ENCODE measurements at places on chromosomes 7 and 10.

GRCh38 chr7:136228171-136228570, 251.0 kb upstream of the MTPN start:
- no peak for DNase-seq

GRCh38 chr7:95491634-95492314, 6.0 kb downstream of the ASB4 start:
- no peak for DNase-seq

- no peak for DNase-seq
Observed at GRCh38 chr7:21293771-21294170, 134.1 kb upstream of the SP4 start.

- DNase-seq = peak; percentile 73
Observed at GRCh38 chr7:33107136-33108066, 1.8 kb downstream of the RP9 start.

DNA sequence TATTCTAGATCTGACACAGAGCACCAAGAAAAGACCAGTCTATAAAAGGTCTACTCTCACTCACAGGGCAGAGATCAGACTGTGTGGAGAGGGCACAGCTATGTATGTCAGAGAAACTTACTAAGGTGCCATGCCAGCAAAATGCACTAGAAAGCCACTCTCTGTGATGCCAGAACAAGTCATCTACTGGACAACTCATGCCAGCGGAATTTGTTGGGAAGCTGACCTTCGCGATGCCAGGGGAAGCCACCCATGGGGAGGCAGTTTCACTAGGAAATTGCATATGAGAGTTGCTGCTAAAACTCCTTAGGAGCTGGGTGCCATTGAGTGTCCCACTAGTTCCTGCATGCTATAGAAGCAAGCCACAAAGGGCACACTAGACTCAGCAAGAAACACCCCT, 58.5 kb downstream of the MICU1 start:
- DNase-seq = no peak

- no peak for DNase-seq
Observed at GRCh38 chr10:4526311-4526731, 299.7 kb upstream of the AKR1E2 start.

DNA sequence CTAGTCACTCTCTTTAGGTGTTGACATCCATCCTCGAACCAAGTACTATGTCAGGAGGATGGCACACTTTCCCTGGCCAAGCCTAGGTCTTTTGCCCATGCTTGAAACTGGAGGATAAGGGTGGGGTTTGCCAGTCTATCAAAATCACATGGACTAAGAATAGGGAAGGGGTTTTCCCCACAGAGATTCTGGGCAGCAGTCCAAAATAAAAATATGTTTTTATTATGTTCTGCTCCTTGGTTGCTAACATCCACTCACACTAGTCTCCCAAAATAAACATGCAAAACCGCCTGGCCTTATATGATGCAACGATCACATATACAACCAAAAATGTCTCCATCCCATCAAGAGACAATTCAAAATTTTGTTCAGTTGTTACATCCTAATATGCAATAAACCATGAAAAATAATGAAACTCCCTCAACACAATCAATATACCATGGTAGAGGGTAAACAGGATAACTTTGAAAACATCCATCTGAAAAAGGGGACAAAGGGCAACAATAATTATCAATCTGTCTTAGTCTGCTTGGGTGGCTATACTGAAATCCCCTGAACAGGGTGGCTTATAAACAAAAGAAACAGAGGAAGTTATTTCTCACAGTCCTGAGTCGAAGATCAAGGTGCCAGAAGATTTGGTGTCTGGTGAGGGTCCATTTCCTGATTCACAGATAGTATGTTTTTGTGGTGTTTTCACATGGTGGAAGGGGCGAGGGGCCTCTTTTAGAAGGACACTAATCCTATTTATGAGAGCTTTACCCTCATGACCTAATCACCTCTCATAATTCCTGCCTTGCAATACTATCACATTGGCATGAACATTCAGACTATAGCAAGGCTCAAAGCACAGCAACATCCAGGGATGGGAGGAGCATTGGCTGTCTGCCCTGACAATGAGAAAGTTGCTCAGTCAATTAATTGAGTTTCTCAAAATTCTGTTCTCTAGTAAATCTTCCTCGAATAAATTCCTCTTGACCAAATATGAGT, 159.3 kb downstream of the ETV1 start:
- peak; percentile 46 for DNase-seq

DNA sequence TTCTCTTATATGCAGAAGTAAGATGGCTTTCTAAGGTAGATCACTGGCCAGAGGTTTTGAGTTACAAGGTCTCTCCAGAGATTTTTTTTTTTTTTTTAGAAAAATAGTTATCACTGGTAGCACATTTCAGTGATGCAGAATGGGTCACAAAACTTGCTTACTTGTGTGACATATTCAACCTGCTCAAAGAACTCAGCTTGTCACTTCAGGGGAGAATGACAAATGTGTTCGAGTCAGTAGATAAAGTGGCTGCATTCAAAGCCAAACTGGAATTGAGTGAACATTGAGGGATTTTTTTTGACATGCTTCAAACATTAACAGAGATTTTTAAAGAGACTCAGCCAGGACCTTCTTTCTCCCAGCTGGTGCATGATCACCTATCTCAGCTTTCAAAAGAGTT, 33.4 kb downstream of the PHTF2 start:
- DNase-seq = no peak

GRCh38 chr10:69069090-69070042, 18.5 kb upstream of the SRGN start:
- DNase-seq = no peak

- no peak for DNase-seq
Observed at GRCh38 chr7:94173436-94173835, 169.3 kb upstream of the BET1 start.

DNA sequence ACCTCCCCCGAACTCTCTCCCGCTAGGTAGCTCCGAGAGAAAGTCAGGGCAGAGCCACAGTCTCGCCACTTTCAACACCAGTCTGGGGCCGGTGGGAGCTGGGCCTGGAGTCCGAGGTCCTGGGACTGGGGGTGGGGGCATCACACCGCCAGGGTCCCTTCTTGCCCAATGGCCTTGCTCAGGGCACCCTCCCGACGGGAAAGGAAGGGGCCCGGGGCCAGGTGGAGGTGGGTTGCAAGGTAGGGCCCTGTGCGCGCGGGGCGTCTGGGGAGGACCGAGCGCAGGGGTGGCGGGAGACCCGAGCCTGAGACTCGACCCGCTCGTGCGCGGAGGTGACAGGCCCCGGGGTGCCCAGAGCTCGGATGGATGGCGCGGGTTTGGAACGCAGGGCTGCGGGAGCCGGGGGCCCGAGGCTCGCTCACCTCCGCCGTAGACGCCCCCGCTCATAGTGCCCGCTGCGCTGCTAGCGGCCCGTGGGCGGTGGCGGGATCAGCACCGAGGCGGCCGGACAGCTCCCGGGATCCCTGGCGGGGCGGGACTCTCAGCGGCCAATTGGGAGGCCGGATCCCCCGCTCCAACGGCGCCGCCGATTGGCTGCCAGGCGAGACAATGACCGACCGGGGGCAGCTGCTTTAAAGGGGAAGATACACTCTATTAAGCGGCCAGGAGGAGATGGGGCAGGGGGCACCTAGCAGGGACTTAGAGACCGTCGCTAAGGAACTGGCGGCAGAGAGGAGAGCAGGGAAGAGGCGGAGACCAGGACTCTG, at the start of gene ACTL6B:
ACTL6B (minus strand) TSS at position 541 of the 767 bp plus-strand sequence; CDS start at position 447, 94 bp downstream.
- DNase-seq = peak; percentile 87

- peak; percentile 92 for DNase-seq
Observed at GRCh38 chr7:28922624-28923331, 35.4 kb downstream of the TRIL start.

GRCh38 chr7:31782411-31782991, 95.5 kb downstream of the PPP1R17 start:
- peak; percentile 60 for DNase-seq

- no peak for DNase-seq
Observed at GRCh38 chr10:5536486-5537081, 11.8 kb downstream of the CALML3 start.

GRCh38 chr7:150977382-150978125, 567 bp downstream of the KCNH2 start:
- DNase-seq = no peak

GRCh38 chr10:131785121-131785460, 115.7 kb upstream of the PPP2R2D start:
- DNase-seq = no peak

GRCh38 chr7:96887426-96887825, 117.9 kb upstream of the DLX6 start:
- no peak for DNase-seq

DNA sequence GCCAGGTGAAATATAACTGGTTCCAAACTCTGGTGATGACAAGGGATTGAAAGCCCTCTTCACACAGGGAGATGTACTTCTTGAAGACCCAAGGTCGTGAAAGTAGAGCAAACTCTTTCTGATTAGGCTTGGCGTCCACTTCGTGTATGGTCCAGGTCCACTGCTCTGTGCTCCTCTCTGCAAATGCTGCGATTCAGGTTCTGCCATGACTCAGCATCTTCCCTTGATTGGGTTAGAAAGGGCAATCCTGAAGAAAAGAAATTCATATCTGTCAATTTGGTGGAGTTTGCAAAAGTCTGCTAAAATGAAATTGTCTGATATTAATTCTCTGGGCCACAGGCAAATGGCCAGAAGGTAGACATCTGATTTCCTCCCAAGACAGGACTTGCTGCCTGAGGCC, 431.4 kb downstream of the ACTR3B start:
- DNase-seq = no peak

- DNase-seq = no peak
Observed at GRCh38 chr10:85537561-85537960, 829.0 kb downstream of the GRID1 start.

DNA sequence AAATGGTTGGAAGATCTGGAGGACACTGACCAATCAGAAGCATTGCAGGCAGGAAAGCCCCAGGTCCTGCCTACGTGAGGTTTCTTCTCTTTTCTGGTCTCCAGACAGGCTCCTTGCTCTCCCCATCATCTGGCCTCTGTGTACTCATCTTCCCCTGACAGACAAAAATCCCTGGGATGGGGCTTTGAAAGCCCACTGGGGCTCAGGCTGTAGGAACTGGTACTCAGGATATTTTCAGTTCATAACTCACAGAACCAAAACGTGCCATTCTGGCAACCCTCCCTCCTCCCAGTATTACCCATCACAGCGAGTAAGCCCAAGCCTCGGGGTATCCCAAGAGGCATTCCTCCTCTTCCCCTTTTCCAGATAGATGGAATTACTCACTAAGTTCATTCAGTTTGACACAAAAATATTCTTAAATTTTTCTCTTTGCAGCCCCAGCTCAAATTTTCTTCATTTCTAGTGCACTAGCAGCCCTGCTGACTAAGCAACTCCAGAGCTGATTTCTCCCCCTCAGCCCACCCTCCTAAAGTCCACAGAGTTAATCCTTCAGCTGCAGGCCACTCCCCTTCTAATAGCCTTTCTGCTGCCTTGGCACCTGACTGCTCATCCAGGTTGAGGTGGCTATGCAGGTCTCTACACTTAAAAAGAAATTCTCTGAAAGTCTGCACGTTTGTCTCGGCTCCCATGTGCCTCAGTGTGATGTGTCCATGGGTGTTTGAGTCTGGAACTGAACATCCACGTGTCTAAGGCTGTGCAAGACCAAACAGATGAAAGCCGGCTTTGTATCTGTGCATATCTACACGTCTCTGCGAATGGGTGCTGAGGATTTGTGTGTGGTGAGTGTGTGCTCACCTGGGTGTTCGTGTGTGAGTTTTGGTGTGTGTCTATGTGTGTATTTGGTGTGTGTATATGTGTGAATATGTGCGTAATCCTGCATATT, 331.4 kb downstream of the CCSER2 start:
- DNase-seq = no peak

DNA sequence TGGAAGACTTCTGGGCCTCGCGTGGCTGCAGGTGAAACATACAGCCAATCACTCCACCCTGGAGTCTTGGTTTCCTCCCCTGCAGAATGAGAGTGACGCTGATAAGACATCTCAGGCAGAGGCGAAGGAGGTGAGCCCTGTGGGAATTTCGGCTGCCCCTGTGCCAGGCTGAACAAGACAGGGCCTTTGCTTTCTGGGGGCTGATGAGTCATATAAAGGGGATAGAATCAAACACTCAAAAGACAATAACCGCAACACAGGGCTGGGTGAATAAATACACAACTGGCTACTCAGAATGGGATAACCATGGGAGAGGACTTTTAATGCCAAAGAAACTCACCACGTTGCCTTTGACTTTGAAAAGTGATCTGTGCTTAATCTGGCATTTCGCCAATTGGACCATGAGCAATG, 143.8 kb downstream of the KCNMA1 start:
- no peak for DNase-seq

DNA sequence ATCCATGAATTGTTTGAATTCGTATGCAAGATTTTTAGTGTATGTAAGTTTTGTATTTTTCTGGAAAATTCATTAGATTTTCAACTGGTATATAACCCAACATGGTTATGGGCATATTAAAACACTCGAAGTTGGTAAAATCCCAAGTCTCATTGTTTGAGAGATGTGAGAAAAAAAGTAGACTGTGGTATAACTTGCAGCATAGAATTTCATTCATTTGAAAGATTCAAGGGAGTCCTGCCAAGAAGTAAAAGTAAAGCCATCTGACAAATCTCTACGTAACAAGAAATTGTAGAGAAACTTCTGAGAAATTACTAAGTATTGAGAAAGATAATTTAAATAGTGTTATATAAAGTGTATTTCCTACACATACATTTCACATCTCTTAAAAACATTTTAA, 40.2 kb downstream of the SEMA3E start:
- DNase-seq = no peak

- DNase-seq = no peak
Observed at GRCh38 chr7:7254908-7255307, 72.6 kb downstream of the C1GALT1 start.

DNA sequence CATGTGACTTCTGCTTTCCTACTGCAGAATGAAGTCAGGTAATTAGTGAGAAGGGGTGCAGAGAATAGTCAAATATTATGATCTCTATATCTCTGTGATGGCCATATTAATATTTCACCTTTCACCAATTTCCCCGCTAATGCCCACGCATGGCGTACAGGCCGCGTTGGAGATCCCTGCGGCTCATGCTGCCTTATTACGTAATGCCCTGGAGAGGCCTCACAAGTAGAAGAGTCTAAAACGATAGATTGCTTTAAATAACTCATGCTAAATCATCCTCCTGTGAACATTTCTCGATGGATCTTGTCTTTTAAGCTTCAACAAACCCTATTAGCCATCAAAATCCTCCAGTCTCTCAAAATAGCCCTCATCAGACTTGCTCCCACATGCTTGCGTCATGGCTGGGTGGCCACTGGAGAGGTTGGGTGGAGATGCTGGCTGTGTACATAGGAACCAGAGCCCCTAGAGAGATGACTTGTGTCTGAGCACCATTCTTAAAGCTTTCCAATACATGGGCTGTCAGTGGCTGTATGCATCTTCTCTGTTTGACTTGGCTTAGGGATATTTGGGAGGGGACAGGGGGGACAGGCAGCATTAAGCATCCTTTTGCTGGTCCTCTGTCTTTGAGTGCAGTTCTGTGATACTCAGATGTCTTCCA, 79.5 kb upstream of the INSYN2A start:
- no peak for DNase-seq

GRCh38 chr10:119803264-119803663, 69.4 kb downstream of the MCMBP start:
- no peak for DNase-seq

- no peak for DNase-seq
Observed at GRCh38 chr7:117808910-117809705, 64.1 kb downstream of the CTTNBP2 start.

- no peak for DNase-seq
Observed at GRCh38 chr10:61359452-61359851, 93.7 kb downstream of the TMEM26 start.

GRCh38 chr7:66377714-66378113, 172.6 kb downstream of the TPST1 start:
- DNase-seq = no peak

GRCh38 chr10:123229927-123230630, 75.9 kb downstream of the BUB3 start:
- no peak for DNase-seq

Data from SHP77 (cell line).